ENCODE measurements at places on chromosomes 1 and 21.

DNA sequence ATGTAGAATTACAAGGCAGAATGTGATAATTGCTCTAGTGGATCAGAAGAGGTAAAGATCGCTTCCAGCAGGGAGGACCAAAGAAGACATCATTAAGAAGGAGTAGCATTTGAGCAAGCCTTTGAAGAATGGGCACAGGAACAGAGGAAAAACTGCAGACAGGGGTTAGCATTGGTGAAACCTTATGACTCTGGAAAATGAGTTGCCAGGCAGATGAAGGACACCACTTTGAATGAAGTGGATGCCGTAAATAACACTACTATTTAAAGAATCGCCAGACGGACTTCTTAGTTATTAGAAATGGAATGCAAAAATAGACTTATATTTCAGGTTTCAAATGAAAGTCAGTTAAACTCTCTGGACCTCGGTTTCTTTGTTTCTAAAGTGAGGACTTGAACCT is 727.7 kb downstream of the USP25 start:
- no peak for DNase-seq

GRCh38 chr1:201769966-201770365 is 59.0 kb upstream of the IPO9 start:
- DNase-seq = peak; percentile 98

DNA sequence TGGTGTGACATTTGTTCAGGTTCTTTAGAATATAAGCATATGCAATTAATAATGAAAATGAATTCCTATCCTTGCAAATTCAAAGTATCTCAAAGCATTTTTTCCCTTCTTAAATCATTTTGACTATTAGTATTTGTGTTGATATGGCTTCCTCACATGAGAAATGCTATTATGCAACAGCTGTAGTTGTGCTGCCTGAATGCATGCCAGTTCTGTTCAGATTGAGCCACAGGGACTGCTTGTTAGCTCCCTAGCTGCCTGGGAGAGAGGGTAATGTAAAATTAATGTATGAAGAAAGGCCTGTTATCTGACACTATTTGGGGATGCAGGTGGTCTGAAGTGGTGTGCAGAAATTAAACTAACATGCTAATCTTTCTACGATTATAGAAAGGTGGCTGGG is 45.5 kb downstream of the CACHD1 start:
- DNase-seq = no peak

GRCh38 chr1:14280909-14281308 is 317.6 kb upstream of the KAZN start:
- no peak for DNase-seq

DNA sequence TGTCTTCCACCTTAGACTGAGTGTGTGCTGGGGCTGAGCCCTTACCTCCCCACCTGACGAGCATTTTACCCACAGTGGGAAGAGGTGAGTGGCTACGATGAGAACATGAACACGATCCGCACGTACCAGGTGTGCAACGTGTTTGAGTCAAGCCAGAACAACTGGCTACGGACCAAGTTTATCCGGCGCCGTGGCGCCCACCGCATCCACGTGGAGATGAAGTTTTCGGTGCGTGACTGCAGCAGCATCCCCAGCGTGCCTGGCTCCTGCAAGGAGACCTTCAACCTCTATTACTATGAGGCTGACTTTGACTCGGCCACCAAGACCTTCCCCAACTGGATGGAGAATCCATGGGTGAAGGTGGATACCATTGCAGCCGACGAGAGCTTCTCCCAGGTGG is 73.7 kb downstream of the EPHB2 start:
- DNase-seq = no peak

DNA sequence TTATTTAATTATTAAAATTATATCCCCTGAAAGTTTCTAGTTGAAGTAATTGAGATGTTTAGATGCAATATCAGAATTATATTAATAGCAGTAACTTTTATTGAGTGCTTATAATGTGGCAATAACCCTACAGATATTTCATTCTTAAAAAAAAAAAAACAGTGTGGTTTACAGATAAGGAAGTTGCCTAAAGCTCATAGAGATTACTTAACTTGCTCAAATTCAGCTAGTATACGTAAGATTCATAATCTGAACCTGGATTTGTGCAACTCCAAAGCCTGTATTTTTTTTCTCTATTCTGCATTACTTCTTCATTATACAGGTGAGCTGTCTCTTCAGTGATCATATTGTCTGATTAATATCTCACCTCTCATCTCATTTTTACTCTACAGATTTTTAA is 156.0 kb upstream of the PTBP2 start:
- DNase-seq = no peak

GRCh38 chr1:53326598-53327181 is 1.2 kb downstream of the LRP8 start:
- DNase-seq = no peak

DNA sequence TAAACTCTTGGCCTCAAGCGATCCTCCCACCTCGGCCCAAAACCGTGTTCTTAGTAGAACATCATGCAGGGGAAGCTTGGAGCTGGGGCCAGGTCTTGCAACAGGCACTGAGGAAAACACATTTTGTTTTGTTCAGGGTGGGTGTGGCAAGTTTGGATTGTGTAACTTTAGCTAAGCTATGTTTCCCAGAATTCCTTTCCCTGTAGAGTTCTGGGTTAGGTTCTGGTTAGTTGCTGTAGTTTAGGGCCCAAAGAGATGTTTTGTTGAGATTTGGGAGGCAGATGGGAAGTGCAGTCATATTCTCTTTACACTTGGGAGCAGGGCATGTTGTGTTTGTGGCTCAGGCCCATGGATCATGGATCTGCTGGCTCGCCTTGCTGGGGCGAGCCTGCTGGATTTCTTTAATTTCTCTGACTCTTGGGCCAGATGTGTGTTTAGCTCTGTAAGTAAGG is 24.0 kb downstream of the PLA2G5 start:
- no peak for DNase-seq

GRCh38 chr1:51926171-51926812 is 47.8 kb upstream of the NRDC start:
- DNase-seq = no peak

DNA sequence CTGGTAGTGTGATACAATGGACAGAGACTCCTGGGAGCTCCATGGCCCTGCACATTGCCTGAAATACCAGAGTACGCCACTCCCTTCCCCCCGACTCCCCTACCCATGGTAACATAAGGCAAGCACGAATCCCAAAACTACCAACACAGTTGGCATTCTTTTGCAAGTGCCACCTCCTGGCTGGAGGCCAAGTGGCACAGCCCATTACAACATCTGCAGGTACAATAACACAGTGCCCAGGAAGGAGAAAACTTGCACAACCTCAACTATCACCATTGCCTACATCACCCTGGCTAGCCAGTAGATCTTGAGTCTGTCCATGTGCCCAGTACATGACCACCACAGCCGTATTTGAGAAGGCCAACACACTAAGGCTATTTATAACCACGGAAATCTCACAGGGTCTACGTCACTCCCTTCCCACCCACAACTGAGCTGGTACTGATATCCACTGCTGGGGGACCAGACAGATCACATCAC is 11.7 kb downstream of the ADAMTS1 start:
- DNase-seq = no peak

GRCh38 chr1:177567393-177567792 is 396.6 kb downstream of the BRINP2 start:
- DNase-seq = no peak

Measured in hippocampal formation (tissue), 2 donors.